ENCODE measurements at places on chromosomes 4 and X.

DNA sequence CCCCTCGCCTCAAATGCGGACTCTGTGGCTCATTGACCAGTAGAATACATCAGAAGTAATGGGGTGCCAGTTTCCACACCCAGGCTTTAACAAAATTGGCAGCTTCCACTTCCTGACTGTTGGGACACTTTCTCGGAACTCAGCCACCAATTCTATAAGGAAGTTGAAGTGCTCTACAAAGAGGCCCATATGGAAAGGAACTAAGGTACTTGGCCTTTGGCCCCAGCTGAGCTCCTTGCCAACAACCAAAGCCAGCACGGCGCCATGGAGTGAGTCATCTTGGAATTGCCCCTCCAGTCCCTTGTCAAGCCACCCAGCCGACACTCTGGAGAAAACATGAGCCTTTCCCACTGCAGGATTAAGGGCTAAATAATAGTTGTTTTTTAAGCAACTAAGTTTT is 262.2 kb upstream of the INTU start:
- DNase-seq, result no peak

DNA sequence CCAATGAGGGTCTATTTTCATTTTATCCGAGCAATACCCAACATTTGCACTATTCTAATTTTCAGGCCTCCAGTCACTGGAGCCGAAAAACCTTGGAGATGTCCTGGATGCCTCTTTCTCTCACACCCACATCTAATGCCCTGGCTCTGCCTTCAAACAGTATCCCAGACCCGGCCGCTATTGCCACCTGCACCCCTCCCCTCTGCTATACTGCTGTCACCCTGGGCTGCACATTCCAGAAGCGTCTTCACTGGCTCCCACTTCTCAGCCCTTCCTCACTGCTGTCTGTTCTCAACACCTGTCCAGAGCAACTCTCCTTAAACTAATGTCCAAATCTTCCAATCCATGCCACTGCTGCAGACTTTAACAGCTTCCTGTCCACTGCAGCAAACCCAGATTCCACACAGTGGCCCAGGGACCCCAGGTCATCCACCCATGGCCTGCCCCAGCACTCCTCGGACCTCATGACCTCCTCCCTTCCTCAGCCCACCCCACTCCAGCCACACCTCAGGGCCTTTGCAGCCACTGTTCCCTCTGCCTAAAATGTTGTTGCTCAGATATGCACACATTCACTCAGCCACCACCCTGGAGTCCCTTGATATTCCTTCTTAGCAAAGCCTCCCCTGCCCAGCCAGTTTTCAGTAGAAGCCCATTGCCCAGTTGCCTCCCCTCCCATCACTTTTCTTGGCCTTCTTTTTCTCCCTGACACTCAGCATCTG is 30.5 kb upstream of the PPP2R2C start:
- peak; percentile 4 for DNase-seq

DNA sequence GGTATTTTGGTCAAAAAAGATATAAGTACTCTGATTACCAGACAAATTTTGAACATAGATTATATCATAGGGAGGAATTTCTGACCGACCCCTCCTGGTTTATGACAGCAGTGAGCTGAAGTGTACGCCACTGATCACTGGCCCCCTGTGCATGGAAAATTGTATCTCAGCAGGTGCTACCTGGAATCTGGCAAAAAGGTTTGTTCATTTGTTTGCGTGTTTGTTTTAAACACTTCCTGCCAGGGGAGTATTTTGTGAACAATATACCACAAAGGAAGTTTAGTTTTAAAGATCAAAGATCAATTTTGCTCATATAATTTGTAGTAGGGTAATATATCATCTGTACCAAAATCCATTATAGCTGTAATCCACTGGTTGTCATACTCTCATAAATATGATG is 219.7 kb upstream of the TENM3 start:
- no peak for DNase-seq

GRCh38 chr4:8039853-8040252 is 100.2 kb upstream of the AFAP1 start:
- DNase-seq, result no peak
